ENCODE measurements at places on chromosomes 13 and 19.

- DNase-seq = no peak
Measured at GRCh38 chr13:30600496-30600895, 17.2 kb upstream of the USPL1 start.

GRCh38 chr13:105346141-105346775, 1189.2 kb downstream of the EFNB2 start:
- no peak for DNase-seq

GRCh38 chr19:29040951-29041350, 172.0 kb downstream of the UQCRFS1 start:
- no peak for DNase-seq

DNA sequence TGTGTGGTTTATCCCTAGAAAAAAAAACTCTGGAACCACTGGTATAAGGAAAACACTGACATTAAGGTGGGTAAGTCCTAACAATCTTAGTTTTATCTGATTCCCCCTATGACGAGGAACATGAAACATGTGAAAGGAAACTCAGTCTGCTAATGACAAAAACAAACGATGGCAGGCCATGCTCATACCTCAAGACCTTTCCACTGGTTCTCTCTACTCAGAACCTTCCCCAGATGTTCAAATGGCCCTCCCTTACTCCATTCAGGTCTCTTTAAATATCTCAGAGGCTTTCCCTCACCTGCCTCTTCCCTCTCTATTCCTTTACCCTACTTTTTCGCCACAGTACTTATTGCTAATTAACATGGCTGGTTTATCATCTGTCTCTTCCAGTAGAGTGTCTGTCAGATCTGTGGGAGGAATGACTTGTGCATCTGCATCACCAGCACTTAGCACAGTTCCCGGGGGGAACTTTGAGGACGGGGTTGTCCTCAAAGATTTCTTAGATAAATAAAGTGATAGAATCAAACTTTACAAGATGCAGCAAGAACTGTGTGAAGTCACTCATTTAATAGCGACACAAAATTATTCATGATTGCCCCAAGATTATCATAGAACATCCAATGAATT, 1.5 kb downstream of the TUBGCP3 start:
- no peak for DNase-seq

DNA sequence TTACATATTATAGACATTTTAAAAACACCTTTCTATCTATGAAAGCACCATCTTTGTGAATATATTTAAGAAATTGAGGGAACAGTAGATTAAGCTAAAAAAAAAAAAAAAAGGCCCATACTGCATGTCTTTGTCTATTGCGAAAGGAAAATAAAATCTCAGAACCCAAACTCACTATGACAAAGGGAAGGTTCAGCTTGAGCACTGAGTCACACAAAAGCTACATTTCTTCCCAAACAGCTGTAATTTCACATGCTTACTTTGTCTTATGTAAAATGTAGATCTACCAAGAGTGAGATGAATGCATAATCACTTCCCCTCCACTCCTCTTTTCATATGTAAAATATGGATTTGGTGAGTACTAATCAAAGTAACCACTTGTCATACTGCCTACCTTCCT, 640.1 kb upstream of the KLF12 start:
- no peak for DNase-seq

DNA sequence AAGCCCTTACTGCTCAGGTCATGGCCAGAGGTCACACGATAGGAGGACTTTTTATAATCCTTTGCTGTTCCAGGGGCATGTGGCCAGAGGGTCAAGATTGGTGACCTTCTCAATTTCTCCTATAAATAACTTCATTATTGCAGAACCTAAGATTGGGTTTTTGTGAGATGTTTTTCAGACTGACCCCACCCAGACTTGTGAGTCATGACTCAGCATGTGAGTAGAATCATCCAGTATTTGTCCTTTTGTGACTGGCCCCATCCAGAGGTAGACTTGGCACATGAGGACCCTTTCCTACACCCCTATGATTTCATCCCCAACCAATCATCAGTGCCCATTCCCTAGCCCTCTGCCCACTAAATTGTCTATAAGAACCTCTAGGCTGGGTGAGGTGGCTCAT, 84.5 kb upstream of the ABCC4 start:
- no peak for DNase-seq

GRCh38 chr13:73702419-73703071, 431.7 kb downstream of the KLF12 start:
- DNase-seq = no peak

DNA sequence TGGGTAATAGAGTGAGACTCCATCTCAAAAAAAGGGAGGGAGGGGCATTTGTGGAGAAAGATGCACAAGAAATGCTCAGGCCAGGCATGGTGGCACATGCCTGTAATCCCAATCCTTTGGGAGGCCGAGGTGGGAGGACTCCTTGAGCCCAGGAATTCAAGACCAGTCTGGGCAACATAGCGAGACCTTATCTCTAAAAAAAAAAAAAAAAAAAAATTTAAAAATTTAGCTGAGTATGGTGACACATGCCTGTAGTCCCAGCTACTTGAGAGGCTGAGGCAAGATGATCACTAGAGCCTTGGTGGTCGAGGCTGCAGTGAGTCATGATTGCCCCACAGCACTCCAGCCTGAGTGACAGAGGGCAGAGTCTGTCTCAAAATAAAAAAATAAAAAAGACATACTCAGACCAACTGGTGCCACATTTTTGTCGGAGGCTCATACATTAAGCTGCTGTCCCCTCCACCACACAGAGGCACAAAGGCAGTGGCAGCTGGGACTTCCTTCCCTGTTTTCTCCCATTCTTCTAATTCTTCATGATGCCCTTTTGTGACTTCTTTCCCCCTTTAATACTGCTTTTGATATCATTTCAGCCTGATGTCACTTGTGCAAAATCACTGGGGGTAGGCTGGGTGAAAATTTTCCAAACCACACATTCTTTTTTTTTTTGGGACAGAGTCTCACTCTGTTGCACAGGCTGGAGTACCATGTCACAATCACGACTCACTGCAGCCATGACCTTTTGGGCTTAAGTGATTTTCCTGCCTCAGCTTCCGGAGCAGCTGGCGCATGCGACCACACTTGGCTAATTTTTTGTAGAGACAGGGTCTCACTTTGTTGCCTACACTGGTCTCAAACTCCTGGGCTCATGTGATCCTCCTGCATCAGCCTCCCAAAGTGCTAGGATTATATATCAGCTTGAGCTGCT, 26.8 kb upstream of the CXCL17 start:
- DNase-seq = no peak

GRCh38 chr13:96984051-96984508, 10.2 kb downstream of the OXGR1 start:
- DNase-seq = no peak

DNA sequence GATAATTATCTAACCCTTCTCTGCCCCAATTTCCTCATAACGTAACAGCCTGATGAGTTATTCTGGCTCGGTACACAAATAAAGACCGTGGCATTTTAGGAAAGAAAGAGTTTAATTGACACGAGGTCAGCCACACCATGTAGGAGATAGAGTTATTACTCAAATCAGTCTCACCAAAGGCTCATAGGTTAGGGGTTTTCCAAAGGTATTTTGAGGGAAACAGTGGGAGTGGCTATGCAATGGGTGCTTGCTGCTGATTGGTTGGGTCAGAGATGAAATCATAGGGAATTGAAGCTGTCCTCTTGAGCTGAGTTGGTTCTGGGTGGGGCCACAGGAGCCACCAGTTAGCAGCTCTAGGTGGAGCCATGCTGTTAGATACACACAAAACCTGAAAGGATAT, 137.5 kb downstream of the FREM2 start:
- no peak for DNase-seq

DNA sequence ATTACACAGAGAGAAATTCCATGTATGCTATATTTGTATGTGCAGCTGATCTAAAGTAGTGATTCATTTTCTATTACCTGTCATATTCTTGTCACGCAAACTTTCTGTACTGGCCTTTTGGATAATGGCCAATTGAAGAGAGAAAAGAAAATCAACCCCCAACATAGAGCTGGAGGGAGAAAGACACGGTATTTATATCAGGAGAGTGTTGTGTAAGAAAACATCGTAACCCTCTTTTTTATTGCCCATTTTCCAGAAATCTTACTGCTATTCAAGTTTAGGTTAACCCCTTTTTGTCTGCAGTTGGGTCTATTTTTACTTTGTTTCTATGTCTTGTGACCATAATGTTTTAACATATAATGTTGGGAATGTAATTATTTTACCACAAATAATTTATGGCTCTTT, 27.9 kb downstream of the DGKH start:
- no peak for DNase-seq

DNA sequence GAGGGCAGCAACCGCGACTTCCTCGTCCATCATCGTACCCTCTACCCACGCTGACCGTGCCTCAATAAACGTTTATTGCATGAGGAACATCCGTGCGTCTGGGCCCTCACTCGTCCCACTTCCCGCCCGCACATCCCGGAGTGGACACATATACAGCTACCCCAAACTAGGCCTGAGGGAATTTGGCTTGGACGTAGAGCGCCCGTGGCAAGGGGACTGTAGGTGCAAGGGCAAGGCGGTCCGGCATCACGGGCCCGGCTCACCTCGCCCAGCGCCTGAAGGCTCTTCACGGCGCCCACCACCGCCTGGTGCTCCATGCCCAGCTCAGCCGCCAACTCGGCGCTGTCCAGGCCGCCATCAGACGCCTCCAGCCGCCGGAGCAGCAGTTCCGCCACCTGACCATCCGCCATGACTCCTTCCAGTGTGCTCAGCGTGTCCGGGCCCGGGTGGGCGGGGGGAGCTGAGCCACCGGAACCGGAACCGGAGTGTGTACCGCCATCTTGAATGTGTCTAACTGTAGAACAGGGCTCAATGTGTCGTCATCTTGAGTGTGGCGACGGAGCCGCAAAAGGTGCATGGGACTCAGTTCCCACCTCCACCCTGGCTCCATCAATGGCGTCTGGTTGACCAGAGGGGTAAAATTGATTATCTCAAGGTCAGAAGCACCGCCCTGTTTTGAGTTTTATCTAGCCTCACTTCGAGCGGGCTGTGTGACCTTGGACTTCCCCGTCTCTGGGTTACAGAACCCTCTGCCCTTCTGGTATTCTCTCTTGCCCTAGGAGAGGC, at the start of gene FARSA:
TSS of gene FARSA (minus strand) at position 425 of the 786 bp plus-strand sequence. CDS start at position 410, 15 bp downstream.
- peak; percentile 90 for DNase-seq

GRCh38 chr13:40116008-40116407, 460.5 kb downstream of the COG6 start:
- no peak for DNase-seq

GRCh38 chr19:46797881-46798280, 9.5 kb upstream of the SLC1A5 start:
- DNase-seq = no peak

- peak; percentile 27 for DNase-seq
Measured at GRCh38 chr19:6481541-6482342, at the start of gene DENND1C. TSS of gene DENND1C (minus strand) at chr19:6481787. CDS start at chr19:6481695, 92 bp downstream.

GRCh38 chr19:13026462-13027370, 31.4 kb downstream of the NFIX start:
- no peak for DNase-seq

GRCh38 chr13:26867451-26868091, 107.0 kb upstream of the GPR12 start:
- DNase-seq = no peak

DNA sequence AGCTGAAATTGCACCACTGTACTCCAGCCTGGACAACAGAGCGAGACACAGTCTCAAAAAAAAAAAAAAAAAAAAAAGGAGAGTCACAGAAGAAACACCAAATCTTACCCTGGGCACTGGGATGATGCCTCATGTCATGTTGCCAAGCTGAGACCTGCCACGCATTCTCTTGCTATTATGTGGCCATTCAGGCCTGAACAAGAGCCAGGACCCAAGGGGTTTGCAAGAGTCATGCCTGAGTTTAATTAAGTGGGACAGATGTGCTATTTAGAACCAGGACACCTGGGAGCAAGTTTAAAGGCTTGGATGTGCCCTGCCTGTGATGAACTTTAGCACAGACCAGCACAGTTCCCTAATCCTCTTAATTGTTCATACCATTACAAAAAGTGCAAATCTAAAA, 9.8 kb downstream of the PNMA8A start:
- no peak for DNase-seq

DNA sequence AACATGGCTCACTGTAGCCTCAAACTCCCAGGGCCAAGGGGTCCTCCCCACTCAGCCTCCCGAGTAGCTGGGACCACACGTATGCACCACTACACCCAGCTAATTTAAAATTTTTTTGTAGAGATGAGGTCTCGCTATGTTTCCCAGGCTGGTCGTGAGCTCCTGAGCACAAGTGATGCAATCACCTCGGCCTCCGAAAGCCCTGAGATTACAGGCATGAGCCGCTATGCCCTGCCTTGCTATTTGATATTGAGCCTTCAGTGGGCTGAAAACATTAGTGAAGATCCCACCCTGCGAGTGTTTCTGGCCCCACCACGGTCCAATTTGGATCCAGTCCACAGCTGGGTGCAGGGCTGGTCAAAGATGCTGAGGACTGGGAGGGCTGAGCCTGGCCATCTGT, 65.9 kb downstream of the TRPM4 start:
- DNase-seq = no peak

DNA sequence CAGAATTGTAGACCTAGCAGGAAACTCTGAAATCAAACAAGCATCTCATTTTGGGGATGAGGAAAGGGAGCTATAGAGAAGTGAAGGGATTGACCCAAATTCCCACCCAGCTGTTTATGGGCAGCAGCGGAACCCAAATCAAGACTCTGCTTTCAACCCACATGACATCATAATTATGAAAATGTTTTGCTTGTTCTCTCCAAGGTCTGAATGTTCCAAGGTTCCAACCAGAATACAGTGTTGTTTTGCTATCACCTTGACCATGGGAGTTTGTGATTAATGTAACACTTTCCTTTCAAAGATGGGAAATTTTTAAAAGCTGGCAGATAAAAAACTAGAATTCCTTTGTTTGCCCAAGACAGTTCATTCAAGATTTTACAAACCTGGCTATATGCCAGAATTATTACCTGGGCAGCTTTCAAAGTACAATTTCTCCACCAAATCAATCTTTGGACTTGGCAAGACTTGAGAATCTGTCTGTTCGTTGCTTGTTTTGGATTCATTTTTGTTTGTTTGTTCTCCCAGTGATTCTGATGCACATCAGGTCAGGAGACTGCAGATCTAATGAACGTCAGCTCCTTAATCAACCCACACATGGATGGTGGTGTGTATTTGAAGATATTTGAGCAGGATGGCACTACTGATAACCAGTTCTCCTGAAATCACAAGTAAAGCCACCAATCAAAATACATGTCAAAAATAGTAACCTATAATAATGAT, 322.7 kb downstream of the FOXO1 start:
- DNase-seq = no peak

DNA sequence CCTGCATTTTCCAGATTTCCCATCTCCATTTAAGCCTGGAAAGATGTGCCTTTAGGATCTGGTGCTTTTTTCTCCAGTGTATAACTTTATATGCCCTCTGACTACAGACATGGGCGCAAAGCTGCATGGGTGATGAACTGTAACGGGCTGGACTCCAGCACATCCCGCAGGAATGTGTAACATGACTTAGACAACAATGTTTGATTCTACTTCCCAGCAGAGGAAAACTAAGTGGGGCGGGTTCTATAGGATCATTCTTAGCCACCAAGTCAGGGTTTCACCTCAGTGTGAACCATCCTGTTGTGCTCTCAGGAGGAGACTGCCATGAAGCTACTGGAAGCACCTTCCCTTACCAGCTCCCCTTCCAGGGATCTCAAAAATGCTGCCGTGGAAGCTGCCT, 93.2 kb upstream of the SERP2 start:
- no peak for DNase-seq

- DNase-seq = no peak
Measured at GRCh38 chr19:10881403-10882107, 10.2 kb downstream of the CARM1 start.

Data from caudate nucleus (tissue), 63 donors.